ENCODE measurements at places on chromosomes 3 and 15.
A peak's percentile ranks its signal among the peaks of the same experiment; 100 is the strongest.

DNA sequence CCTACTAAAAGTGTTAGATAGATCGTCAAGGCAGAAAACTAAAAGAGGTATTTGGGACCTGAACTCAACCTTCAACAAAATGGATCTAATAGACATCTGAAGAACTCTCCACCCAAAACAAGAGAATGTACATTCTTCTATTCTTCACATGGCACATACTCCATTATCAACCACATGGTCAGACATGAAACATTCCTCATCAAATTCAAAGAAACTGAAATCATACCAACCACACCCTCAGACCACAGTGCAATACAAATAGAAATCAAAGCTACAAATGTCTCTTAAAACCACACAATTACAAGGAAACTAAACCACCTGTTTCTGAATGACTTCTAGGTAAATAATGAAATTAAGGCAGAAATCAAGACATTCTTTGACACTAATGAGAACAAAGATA lies 984.1 kb upstream of the GBE1 start:
- no peak for DNase-seq

DNA sequence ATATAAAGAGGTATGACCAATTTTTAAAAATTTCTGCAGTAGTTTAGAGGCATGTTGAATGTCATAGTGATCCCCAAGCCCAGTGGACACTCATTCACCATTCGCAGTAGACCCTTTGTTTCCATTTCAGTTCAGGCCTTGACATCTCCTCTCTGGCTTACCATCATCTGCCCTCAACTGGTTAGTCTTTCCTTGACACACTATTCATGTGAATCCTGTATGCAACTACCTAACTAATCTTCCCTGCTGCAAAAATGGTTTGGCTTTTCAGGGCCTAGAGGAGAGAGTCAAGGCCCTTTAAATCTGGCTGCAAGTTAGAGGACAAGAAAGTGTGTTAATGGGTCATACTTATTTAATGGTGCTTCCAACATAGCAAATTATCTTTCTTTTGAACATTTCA lies 10.9 kb downstream of the APH1B start:
- no peak for DNase-seq

GRCh38 chr15:49309889-49310288 lies 113.2 kb upstream of the FGF7 start:
- no peak for DNase-seq

DNA sequence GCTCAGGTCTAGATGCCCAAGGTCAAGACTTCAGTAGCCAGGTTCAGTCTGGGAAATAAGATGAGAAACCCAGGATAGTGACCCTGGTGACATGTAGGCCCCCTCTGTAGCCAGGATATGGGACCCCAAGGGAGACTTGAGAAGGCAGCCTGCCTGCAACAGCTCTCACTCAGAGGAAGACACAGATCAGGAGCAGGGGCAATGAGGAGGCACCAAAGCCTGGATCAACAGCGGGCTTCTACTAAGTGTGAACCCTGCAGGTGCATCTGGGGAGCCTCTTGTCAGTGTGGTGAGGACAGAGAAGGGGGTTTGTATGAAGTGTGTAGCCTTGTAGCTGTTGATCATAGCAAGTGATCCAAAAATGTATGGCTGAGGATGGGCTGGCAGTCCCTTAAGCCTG lies 25.4 kb downstream of the PLA2G4F start:
- DNase-seq: no peak

- no peak for DNase-seq
Measured at GRCh38 chr3:131898346-131898745, 136.5 kb downstream of the CPNE4 start.

DNA sequence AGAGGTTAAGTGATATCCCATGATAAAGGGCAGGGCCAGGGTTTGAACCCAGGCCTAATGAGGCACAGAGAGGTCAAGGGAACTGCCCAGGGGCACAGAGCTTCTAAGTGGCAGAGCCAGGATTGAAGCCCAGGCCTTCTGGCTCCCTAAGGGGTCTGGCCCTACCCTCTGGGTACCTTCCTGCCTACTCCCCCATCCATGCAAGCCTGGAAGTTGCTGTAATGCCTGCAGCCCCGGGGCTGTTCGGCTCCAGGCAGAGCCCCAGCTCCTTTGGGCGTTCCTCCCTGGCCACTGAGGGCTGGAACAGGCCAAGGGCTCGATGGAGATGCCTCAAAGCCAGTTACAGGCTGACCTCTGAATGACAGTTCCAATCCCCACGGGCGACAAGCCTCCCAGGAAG lies 4.5 kb downstream of the GRIP2 start:
- no peak for DNase-seq

- no peak for DNase-seq
Measured at GRCh38 chr15:97501291-97501690, 459.2 kb upstream of the ARRDC4 start.

DNA sequence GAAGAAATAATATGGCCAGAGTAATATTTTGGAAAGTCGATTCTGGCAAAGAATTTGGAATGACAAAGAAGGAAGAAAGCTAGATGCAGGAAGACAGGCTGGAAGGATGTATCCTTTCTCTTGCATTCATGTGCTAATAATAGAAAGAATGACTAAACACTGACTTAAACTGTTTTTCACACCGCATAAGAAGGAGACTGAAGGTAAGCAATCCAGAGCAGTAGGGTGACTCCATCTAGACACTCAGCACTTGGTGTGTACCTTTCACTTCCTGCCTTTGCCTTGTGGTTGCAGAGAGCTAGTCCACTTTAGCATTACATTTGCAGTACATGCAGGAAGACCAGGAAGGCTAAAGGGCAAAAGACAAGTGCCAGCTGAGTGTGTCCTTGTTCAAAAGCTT lies 234.6 kb downstream of the RBMS3 start:
- DNase-seq: no peak

- DNase-seq: no peak
Measured at GRCh38 chr3:134368751-134369105, 5.5 kb downstream of the AMOTL2 start.

DNA sequence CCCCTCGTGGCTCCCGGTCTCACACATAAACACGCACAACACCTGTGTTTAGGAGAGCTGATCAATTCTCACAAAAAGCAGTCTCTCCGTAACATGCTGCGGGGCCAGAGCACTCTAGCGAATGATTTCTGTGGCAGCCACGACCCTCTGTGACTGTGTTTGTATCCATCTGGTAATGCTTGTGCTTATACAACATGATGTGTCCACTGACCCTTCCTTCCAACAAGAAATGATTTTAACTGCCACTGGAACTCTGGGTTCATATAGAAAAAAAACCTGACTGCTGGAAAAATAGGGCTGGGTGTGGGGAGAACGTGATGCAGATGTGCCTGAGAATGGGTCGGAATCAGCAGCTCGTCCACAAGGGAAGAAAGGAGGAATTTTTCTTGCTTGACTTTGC lies 410.2 kb downstream of the GAP43 start:
- DNase-seq: no peak

GRCh38 chr3:83953417-83954089 lies 1005.2 kb upstream of the CADM2 start:
- no peak for DNase-seq

GRCh38 chr3:195115600-195116406 lies 155.2 kb downstream of the XXYLT1 start:
- no peak for DNase-seq

DNA sequence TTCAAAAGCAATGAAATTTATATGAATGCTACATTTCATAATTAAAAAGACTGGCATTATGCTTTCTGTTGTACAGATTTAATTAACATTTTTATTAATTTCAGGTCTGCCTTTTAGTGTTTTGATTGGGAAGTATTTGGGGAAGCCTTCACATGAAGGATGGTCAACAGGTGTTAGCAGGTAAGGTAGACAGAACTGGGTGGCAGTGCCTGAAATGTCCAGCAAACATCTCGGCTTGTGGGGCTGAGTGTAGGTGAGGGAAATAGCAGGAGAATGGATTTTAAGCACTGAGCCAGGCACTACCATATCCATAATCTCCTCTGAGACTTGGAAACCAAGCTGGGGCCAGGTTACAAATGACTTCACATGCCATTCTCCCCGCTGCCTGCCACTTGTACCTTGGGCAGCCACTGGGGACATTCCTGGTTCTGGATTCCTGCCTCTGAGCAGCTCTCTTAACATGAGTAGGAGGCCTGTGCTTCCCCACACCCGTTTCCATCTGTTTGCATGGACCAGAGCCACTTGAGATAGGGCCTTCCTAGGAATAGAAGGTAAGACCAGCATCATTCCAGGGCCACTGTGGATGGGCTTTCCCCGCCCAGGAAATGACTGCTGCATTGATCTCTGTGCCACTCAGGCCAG lies 125.9 kb upstream of the HES1 start:
- DNase-seq: no peak

- DNase-seq: no peak
Measured at GRCh38 chr3:30188713-30189112, 417.7 kb upstream of the TGFBR2 start.

DNA sequence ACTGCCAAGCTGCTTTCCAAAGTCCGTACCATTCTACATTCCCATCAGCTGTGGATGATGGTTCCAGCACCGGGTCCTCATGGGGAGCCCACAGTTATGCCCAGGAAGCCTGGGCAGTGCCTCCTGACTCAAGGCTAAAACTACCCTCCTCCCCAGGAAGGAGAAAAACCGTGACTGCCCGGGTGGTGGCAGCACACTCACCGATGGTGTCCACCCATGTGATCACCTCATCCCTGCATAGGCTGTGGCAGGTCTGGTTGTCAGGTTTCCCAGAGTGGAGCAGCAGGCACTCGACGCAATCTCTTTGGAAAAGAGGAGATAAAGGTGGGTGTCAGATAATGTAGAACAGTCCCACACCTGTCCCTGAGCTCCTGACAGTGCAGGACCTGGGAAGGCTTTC lies 38.6 kb downstream of the UMPS start:
- DNase-seq: no peak

- DNase-seq: no peak
Measured at GRCh38 chr3:72259755-72260587, 475.0 kb upstream of the PROK2 start.

GRCh38 chr3:15428539-15428938 lies 1.1 kb downstream of the EAF1 start:
- DNase-seq: no peak

- DNase-seq: no peak
Measured at GRCh38 chr3:58835086-58835485, 168.5 kb upstream of the FAM3D start.

DNA sequence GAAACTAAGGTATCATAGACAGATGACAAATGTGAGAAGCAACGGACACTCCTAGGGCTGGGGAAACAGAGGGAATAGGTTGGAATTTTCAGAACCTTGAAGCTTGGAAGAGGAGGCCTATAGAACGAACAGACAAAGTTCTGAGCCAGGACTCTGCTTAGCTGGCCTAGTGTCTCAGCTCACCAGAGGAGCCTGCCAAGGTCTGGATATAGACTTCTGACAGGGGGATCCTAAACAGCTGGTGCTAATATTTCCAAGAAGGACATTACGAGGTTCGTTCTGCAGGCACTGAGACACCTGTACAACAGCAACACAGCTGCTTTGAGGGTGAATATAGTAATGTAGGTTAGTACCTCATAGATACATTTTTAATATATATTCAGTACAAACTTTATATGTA lies 266.3 kb downstream of the CHL1 start:
- peak; percentile 46 for DNase-seq

GRCh38 chr3:74403307-74403706 lies 211.2 kb downstream of the CNTN3 start:
- DNase-seq: no peak

- DNase-seq: no peak
Measured at GRCh38 chr3:185521349-185522138, 22.7 kb upstream of the TMEM41A start.

DNA sequence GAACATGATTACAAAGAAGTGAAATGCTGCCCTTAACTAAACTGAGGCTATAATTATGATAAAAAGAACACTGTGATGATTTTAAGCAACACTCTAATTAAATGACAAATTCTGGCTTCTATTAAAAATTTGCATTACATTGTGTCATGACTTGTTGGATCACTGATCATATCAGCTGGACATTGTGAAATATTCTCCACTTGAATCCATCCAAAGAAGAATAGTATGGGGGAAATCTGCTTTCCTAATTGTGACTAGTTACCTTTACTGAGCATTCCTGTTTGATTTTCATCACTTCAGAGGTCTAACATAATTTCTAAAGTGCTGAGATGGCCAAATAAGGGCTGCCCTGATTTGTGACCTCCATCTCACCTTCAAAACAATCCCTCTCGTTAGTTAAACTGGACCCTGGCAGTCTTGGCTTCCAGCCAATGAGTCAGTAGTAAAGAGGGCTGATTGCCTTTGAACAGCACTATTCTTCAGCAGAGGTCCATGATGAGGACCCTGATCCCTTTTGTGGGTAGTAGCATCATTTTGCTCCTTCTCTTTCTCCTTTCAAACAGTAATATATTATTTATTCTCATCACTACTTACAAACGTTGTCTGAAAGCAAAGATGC lies 53.5 kb upstream of the LEKR1 start:
- no peak for DNase-seq

- no peak for DNase-seq
Measured at GRCh38 chr3:14113965-14114635, 10.6 kb downstream of the CHCHD4 start.

DNA sequence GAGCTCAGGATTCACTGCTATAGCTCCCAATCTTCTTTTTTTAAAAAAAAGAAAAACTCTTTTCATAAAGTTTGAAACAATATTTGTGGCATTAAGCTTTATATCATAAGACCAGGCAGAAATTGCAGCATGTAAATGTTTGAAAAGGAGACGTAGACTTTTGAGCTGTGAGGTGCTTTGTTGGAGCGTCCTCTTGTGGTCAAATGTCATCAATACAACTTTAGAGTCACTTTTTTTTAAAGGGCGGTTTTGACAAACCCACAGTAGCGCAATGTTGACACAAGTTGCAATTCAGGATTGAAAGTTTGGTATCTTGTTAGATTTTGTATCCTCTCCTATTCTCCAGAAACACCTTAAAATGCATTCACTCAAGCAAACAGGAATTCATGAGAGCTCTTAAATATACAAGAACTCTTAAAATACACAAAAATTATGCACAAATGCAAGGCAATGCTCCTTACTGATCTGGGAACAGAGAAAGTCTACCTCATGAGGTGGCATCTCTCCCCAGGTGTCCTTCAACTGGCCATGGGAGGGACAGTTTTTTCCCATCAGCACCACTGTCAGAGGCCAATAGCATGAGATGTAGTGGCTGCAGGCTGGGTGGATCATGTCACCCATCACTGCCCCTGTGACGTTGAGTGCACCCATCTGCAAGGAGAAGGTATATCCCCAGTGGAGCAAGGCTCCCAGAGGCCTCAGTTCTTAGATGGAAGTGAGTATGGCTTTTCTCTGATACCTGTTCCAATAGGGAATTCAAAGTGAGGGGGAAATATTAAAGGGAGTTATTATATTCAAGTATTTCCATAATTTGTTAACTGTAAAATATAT lies 70.7 kb downstream of the ANXA2 start:
- DNase-seq: no peak

DNA sequence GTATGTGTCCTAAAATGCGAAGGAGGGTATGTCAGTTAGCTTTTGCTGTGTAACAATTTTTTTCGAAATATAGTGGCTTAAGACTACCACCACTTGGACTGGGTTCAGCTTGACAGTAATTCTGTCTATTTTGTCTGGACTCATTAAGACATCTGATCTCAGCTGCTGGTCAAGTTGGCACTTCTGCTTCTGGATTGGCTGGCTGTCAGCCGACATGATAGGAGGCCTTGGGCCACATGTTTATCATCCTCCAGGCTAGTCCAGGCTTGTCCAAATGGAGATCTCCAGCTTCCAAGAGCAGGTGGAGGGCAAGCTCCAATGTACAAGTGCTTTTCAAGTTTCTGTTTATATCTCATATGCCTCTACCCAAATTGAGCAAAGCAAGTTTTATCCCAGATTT lies 95.9 kb downstream of the GALK2 start:
- DNase-seq: no peak

GRCh38 chr3:12513694-12514446 lies 29.6 kb downstream of the TSEN2 start:
- DNase-seq: no peak

GRCh38 chr3:141476033-141476432 lies 10.8 kb upstream of the RASA2 start:
- no peak for DNase-seq
